ENCODE measurements at places on chromosomes 3 and 15.

- no peak for DNase-seq
Measured at GRCh38 chr3:38521391-38521987, 25.3 kb downstream of the EXOG start.

DNA sequence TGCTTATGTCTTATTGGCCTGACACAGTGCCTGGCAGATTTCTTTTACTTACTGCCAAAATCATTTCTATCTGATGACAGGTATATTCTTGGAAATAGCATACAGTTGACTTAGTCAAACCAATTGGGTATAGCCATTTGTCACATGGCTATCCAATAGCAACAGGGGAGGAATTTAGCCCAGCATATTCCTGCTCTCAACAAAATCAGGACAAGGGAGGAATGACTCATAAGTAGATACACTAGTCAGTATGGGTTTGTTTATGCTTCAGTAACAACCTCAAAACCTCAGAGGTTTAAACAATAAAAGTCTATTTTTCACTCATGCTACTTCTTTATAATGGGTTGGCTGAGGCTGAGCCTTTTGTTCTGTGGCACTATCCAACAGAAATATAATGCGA is 38.0 kb upstream of the VILL start:
- no peak for DNase-seq

DNA sequence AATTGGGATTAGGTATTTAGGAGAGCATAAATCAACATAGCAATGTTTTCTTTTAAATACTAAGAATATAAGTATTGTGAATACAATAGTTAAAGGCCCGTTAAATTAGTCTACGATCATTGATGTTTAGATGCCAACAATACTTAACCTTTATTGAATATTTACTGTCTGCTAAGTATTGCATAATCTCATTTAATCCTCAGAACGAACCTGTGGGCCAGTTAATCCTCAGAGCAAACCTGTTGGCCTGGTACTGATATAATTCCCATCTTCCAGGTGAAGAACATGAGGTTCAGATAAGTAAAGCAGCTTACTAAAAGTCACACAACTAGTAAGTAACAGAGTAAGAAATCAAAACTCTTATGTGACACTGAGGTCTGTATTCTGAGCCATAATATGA is 57.4 kb upstream of the ACKR4 start:
- no peak for DNase-seq

GRCh38 chr15:94105760-94106159 is 125.6 kb upstream of the MCTP2 start:
- DNase-seq: no peak

GRCh38 chr3:195085356-195086130 is 185.4 kb downstream of the XXYLT1 start:
- DNase-seq: no peak

- DNase-seq: no peak
Measured at GRCh38 chr3:65905771-65906170, 132.9 kb downstream of the MAGI1 start.

GRCh38 chr3:105255350-105255749 is 111.4 kb upstream of the ALCAM start:
- no peak for DNase-seq

- no peak for DNase-seq
Measured at GRCh38 chr3:134057006-134057653, 27.4 kb upstream of the SLCO2A1 start.

GRCh38 chr15:56052395-56053045 is 59.1 kb upstream of the NEDD4 start:
- DNase-seq: peak; percentile 9

DNA sequence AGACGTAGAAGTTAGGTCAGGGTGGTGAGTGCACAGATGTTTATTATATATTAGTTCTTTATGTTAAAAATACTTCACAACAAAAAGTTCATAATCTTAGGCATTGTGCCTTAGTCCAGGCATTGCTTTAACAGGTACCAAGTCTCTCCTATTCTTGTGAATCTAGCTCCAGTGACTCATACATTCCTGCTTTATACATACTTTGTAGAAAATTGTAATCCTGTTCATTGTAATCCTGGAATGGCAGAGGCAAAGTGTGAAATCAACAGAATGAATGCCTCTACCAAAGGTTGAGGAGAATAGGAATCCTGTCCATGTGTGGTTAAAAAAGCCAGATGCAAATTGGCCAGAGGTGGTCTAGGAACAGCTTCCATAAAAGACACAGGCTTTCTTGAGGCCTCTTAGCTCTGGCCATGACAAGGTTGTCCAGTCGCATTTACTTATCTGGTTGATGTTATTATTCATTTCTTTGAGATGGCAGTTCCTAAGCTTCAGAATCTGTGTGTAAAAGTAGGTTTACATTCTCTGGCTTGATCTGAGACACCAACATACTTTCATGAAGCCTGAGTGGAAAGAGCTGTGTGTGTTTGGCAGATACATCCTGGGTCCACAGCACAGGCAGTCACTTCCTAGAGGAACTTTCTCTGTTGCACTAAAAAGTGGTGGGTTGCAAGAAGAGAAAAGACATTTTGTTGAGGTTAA is 109.0 kb downstream of the CDIN1 start:
- no peak for DNase-seq

GRCh38 chr3:158766364-158766763 is 34.1 kb upstream of the RARRES1 start:
- DNase-seq: no peak

GRCh38 chr15:37112171-37112570 is 11.8 kb upstream of the MEIS2 start:
- no peak for DNase-seq

GRCh38 chr15:34365091-34365825 is 1.7 kb downstream of the LPCAT4 start:
- no peak for DNase-seq

GRCh38 chr3:99388780-99389179 is 249.6 kb upstream of the COL8A1 start:
- DNase-seq: no peak

- DNase-seq: no peak
Measured at GRCh38 chr3:129975705-129976048, 1.2 kb downstream of the TRH start.

DNA sequence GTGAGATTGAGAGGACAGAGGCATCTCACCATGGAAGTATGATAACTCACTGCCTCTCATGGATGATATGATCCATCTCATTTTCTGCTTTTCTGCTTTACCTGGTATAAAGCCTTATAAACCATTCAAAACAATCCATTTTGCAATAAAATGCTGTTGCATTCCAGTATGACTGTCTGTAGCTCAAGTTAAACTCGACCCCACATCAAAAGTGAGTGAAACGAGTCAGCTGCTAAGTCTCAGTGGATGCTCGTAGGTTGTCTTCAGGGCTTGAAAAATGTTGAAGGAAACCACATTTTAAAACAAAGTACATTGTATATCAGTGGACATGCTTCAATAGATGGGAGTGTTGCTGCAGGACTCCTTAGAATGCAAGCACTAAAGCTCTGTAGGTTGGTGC is 839.0 kb downstream of the TUSC7 start:
- DNase-seq: no peak

DNA sequence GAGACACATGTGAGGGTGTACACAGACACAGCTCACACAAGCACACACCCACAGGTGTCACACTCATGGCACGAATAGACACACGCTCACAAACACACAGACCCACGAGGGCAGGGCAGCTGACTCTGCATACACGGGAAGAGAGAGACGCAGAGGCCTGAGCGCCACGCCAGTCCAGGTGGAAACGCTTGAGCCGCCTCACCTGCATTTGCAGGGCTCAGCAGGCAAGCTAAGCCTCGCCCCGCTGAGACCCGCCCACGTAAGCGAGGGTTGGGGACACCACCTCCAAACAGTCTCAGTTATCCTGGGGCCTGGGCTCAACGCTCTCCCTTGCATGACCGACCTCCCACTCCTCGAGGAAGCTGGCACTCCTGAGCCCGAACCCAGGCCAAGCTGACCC is 73.2 kb downstream of the TLE3 start:
- no peak for DNase-seq

DNA sequence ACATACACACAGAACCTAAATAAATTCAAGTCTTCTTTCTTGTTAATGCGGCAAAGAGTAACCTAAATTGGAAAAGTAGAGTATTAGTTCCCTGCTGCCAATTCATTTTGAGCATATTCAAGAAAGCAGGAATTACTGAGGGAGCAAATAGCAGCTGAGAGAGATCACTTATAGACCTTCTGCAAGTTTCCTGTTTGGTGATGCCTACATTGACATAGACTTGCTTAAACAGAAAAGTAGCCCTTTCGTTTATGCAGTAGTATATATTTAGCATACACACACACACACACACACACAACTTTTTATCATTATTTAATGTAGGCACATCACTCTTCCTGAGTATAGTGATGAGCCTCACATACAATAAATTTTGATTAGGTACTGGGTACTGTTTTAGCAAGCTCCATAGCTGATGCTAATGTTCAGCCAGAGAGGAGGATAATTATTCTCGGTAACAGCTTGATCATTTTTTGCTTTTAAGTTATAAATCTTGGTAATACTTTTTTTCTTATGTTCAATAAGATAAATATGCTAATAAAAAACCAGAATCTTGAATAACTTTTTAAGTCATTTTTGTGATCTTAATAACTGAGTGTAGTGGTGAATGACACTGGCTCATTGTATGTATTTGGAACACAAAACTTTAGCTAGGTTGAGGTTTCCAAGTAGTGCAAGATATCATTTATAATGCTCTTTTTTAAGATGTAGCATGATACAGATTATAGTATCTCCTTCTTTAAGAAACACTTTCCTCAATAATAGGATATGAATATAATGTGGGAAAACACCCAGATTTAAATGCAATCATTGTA is 174.7 kb downstream of the MBNL1 start:
- no peak for DNase-seq

- DNase-seq: no peak
Measured at GRCh38 chr3:189513281-189514117, 117.7 kb upstream of the TP63 start.

DNA sequence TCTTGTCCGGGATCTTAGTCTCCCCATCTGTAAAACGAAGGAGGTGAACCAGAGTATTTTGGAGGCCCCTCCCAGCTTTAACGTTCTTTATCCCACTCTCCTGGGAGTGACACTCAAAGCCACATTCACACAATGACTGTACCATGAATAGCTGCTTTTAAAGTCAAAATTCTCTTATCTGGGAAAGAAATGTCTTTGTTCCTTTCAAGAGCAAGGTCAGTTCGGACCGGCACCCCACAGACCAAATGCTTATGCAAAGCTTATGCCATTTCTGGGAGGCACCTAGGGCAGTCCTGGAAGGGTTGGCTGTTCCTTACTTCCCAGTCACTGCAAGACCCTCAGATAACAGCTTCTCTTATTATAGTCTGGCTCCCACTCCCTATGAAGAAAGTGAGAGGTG is 53.5 kb upstream of the WNT5A start:
- DNase-seq: no peak

GRCh38 chr3:24155276-24155675 is 210.2 kb downstream of the NR1D2 start:
- DNase-seq: no peak

DNA sequence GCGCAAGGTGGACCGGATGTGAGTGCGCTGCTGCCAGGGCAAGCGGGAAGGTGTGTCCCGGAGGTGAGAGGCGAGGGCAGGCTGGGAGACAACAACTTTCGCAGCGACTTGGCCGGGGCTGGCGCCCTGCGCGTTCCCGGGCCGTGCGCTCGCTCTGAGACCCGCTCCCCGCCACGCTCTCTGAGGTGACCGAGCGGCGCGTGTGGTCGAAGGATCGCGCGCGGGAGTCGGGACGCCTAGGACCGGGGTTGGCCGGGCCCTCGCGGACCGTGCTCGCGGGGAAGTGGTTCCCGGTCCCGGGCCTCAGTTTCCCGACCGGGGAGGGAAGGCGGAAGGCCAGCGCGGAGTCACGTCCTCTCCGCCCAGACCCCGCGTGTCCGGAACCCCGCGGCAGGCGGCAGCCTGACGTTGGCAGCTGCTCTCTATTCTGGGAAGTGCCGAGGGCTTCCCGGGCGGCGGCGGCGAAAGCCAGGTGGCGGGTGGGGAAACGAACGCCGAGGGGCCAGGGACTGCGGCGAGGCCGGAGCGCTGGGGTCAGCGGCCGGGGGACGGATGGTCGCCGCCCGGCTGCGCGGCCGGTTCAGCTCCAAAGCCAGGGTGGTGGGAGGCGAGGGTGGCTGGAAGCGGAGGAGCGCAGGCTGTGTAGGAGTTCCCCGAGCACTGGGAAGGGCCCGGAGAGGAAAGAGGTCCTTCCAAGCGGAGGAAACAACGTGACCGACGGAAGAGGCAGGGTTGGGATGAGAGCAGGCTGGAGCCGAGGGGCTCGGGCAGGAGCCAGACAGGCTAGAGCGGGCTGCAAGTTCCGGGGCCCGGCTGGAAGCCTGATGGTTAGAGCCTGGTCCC is 1.0 kb upstream of the IGF2BP2 start:
- DNase-seq: no peak

DNA sequence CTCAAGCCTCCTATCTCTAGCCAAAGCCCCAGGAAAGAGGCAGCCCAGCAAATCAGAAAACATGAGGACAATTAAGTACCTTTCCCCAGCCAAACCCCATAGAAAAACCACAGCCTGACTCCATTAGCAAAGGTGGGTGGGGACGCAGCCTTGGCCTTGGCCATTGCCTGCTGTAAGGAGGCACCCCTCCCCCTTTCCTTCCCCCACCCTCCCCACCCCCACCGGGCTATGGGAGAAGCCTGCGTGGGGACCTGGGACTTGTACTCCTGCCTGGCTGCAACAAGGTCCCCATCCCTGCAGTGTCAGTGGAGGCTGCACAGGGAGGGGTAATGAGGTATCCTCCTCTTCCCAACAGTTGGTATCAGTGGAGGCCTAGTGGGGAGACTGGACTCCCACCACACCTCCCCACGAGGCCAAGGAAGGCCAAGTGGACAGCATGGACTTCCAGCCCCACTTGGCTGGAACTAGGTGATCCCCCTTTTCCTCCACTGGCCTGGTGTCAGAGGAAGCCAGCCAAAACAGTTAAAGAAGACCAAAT is 20.5 kb downstream of the PRR23E start:
- no peak for DNase-seq

GRCh38 chr3:137217733-137218132 is 259.9 kb downstream of the IL20RB start:
- DNase-seq: no peak

DNA sequence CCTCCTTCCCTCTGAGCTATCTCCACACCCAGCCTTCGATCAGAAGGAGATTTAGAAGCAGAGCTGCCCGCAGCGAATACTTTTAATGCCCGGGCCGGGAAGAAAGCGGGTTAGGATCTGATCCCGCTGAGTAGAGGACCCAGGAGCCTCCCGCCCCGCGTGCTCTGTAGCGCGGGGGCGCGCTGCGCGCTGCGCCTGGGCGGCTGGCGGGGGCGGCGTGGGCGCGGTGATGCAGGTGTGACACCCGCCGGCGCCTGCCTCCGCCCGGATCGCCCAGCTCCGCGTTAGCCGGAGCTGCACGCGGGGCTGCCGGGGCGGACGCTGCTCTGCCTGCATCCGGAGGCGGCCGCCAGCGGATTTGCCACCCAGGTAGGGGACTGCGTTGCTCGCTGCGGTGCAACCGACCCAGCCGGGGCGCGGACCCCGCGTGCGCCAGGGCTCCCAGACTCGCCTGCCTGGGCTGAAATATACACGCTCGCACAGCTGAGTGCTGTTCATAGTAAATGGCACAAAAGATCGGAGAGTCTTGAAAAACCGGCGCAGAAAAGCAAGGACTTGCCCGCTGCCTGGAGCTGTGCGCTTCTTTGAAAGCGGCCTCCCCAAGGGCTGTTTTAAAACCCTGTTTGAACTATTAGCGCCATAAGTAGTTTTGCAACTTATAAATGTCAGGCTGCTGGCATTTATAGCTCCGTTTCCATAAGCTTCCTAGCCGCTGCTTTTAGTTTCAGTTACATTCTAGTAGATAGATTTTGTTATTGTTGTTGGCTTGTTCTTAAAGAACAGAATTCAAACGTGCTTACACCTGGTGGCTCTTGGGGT is at the start of gene SV2B:
Gene SV2B, plus strand, starts transcription at position 263 of the 819 bp plus-strand sequence. CDS start 126,007 bp downstream, outside the sequence.
- no peak for DNase-seq
